Upper lobe of left lung (tissue), 6 donors: ENCODE measurements at places on chromosomes 16 and 17.

DNA sequence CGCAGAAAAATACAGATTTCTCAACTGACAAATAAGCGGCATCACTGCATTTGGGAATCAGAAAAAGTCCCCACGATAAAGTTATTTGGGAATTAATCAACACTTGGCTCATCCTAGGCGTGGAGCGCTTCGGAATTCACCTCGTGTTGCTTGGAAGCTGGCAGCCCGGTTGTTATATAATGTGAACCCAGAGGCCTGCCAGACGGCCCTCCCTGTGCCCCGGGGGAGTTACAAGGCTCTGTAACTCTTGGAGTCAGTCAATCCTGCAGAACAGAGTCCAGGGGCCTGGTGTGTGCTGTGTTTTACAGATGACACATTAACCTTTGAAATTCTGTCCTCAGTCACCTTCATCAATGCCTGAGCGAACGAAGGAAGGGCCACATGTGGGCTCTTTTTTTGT lies 111.1 kb downstream of the PITPNC1 start:
- no peak for DNase-seq

DNA sequence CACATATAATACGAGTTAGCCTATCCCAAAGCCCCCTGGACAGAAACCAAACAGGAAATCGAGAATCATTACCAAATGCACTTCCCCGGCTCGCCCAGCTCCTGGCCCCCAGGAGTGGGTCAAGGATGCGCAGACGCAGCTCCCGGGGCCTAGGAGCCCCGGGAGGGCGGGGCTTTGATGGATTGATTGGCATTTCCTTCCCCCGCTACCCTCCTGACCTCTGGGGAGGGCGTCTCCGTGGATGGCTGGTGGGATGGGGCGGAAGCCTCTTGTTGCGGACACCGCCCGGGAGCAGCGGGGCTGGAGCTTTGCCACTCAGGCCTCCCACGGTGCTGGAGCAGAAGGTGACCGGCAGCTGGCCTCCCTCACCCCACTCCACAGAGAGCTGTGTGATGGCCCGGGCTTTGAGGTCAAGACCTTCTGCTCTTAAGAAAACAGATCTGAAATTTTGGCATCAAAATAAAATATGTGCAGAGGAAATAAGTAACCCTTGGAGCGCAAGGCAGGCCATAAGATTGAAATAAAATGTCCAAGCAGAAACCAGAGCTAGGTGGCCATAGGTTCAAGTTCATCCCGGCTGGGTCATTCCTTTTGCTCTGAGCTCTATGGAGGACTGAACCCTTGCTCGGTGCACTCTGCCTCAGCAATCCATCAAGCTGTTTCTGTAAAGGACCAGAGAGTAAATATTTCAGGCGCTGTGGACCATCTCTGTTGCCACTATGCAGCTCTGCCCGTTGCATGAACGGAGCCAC lies 262.3 kb downstream of the SOX9 start:
- DNase-seq: no peak

DNA sequence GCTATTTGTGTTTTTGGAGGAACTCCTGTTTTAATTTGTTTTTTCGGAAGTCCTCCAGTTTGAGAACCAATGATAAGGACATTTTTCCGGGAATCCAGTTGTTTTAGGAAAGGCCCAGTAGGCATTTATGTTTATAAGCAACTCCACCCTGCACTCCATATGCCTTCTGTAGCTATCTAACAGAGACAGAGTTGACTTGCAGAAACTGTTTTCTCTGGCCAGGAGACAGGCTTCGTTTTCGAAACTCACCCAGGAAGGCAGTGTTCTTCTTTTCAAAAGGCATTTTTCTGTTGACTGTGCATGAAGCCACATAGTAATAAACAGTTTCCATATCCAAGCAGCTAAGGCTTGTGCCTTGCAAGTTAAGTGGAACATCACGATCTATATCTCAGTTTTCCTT lies 587.1 kb downstream of the WWOX start:
- no peak for DNase-seq

GRCh38 chr16:5064915-5065314 lies 841 bp downstream of the C16orf89 start:
- no peak for DNase-seq

- no peak for DNase-seq
These were observed 178.3 kb downstream of the MRTFB start for GRCh38 chr16:14249291-14250032.

- peak; percentile 75 for DNase-seq
These were observed 56.6 kb upstream of the GSE1 start for GRCh38 chr16:85556456-85557082.

DNA sequence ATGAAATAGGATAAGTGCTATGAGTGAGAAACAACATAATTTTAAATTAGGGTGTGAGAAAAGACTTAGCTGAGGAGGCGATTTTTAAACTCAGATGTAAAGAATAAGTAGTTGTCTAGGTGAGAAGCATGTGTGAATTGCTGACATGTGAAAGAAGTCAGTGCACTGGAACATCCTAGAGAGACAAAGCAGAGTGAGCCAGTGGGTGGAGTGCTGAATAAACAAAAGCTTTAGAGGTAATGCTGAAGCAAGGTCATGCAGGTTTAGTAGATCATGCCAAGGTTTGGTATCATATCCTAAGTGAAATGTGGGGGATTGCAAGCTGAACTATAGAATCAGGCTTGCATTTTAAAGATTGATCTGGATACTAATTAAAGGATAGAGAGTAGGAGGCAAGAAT lies 89.4 kb downstream of the KIF2B start:
- DNase-seq: no peak

- DNase-seq: no peak
These were observed 5.5 kb downstream of the CYBC1 start for GRCh38 chr17:82444941-82445521.

GRCh38 chr17:2055292-2056205 lies 646 bp downstream of the HIC1 start:
- DNase-seq: peak; percentile 90

- DNase-seq: no peak
These were observed 1.1 kb upstream of the ZNF263 start for GRCh38 chr16:3282103-3282729.

DNA sequence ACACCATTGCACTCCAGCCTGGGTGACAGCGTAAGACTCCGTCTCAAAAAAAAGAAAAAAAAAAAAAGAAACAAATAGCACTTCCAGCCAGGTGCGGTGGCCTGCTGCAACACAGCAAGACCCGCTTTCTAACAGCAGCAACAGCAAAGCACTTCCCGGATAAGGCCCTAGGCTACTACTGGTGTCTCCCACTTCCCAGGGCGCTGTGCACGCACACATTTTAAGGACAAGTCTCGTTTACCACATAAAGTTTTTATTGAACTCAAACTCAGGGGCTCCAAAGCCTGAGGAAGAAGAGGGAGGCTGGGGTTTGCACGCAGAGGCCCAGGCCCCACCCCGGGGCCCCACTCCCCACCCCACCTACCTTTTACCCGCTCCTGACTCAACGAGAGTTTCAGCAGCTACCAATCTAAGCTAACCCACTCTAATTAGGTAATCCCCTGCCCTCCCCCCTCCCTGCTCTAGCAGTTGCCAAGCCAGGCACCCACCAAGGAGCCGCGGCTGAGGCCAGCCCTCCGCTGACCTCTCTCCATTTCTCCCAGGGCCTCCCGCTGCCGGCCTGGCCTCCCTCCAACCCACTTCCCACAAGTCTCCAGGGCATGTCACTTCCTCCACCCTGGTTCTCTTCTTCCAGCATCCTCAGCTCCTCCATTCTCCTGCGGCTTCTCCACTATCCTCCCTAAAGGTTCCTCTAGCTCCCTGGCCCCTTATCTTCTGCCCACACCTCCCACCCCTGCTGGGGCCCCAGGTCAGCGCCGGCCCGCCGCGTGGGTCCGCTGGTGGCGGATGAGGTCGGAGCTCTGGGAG lies 2.4 kb downstream of the ZNF768 start:
- DNase-seq: no peak

DNA sequence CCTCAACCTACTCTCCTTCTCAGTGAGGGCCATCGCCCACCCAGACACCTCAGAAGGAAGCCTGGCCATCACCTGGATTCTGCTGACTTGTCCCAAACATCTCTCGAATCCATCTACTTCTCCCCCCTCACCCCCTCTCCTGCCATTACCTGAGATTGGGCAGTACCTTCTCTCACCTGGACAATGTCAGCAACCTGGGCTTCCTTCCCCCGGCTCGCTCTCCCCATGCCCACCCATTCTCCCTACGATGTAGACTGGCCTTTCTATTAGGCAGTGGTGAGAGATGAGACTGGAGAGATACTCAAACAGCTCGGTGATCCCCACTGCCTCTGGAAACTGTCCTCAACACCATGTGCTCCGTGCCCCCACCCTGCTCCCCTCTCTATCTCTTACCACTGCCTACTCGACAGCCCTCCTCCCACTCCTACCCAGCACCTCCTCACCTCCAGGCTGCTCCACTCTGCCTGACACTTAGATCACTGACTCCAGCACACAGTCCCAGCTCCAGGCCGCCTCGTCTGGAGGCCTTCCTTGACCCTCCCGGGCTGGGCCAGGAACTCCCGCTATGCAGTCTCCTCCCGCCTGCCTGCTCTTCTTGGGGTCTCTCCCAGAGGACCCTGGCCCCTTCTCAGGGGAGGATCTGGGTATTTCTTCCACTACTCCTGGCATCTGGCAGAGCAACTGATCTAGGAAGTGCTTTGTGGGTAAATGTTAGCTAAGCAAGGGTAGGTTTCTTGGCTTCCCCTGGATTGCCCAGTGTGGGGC lies 235.8 kb upstream of the NLRP1 start:
- DNase-seq: no peak

- no peak for DNase-seq
These were observed 18.2 kb upstream of the IL17C start for GRCh38 chr16:88619859-88620815.

DNA sequence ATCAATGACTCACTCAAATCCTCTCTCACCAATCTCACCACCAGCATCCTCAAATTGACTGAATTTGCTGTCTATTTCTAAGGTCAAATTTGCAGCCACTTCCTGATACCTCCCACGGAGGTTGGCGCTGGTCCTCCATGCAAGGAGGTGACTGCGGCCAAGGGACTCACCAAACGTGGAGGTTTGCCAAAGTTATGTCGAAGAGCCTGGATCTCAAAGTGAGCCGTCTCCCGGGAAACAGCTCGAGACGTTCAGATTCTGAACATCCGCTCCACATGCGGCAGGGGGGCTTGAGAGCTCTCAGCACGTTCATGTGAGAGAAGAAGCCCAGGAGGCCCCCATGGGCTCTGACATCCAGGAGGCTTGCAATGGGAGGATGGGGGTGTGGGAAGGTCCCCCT lies 22.6 kb downstream of the LGALS3BP start:
- no peak for DNase-seq

- no peak for DNase-seq
These were observed 68.9 kb downstream of the ZNF423 start for GRCh38 chr16:49786926-49787557.

DNA sequence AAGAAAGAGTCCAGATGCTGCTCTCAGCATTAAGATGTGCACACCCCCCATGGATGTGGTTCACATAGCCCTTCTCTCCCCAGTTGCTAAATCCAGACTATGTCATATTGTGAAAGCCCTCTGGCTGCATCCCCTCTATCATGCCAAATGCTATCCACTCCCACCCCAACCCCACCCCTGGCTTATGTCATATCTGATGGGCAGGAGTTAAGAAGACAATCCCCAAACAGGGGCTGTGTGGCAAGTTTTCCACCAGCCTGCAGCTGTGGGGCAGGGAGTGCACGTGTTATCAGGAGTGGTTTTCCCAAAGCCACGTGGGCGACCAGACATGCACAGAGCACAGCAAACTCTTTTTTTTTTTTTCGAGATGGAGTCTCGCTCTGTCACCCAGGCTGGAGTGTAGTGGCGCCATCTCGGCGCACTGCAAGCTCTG lies 10.0 kb downstream of the FAM117A start:
- no peak for DNase-seq
